GM12891 (cell line): ENCODE measurements at places on chromosomes 6 and 20.

- DNase-seq: no peak
These were observed 15.1 kb upstream of the HCK start for GRCh38 chr20:32036716-32037485.

DNA sequence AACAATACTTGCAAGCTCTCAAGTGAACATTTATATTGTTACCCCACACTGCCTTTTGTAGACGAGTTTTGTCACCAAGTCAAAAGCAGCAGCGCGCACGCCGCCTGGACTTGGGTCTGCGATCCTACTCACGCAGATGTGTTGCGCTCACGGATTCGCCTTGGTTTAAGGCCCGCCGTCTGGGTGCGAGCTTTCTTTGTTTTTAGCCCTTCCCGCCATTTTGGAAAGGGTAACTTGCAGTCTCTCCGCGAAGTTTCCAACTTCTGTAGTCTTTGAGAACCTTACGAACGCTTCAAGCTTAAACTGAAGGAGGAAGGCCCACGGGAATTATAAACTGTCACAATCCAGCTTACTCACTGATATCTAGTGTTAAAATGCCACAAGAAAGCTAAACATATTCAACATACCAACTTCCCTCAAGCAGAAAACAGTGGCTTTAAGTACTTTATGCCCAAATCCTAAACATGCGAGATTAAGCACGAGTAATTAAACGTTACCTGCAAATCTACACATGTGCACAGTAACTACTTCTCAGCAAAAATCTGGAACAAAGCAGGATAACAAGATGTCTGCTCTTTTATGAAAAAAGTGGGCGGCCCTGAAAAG lies 80.4 kb upstream of the BTN3A2 start:
- no peak for DNase-seq

DNA sequence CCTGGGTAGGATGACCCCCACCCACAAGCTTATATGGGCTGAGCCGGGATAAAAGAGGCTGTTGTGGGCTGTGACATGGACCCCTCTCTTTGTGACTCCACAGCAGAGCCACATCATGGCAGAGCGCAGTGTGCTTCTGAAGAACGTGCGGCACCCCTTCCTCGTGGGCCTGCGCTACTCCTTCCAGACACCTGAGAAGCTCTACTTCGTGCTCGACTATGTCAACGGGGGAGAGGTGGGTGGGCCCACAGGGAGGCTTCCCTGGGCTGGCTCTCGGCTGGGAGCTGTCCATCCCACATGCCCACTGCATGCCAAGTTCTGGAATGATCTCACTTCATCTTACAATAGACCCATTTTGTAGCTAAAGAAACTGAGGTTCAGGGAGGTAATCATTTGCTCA lies 10.5 kb downstream of the SGK2 start:
- DNase-seq: no peak

DNA sequence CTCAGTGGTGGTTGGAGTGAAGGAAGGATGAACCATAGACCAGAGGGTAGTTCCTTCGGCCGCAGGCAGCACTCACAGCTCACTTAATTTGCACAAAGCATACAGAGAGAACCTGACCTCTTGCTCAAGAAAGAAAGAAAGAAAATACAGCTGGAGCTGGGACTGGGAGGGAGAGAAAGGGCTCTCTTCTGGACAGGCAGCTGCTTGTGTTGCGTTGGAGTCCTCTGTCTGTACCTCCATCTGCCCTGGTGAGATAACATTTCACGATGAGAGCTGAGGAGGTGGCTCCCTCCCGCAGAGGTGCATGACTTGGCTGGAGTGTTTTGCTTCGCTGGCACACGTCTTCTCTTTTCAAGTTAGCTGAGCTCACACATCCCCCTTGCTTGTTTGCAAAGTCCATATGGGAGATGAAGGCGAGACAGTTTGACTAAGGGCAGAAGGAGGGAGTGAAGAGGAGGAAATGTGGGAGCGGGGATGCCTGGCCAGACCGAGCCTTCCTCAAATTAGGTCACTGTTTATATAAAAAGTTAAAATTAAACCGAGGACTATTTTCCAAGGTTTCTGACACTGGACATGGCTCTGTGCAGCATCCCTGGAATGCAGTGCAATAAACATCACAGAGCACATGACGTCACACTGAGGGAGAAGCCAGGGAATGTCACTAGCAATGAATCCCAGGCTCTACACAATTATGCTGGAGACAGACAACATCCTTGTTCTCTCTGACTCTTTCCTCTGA lies 359.4 kb downstream of the CD83 start:
- DNase-seq: no peak

DNA sequence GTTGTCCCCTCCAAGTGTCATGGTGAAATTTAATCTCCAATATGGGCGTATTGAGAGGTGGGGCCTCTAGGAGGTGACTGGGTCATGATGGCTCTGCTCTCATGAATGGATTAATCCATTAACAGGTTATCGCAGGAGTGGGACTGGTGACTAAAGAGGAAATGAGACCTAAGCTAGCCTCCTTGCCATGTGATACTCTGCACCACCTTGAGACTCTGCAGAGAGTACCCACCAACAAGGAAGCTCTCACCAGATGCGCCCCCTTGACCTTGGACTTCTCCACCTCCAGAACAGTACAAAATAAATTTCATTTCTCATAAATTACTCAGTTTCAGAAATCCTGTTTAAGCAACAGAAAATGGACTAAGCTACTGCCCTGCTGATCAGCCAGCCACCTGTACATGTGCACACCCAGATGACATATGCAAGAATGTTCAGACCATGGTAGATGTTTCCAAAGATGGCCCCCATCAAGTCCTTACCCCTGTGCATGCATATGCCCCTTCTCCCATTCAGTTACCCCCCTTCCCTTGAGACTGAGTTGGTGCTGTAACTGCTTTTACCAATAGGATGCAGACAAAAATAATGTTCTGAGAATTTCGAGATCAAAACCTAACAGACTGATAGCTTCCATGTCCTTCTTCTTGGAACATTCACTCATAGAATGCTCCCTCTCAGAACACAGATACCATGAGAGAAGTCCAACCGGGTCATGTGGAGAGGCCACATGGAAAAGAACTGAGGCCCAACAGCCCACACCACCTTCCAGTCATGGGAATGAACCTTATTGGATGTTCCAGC lies 28.4 kb downstream of the MAP3K5 start:
- DNase-seq: no peak

GRCh38 chr20:63574156-63574828 lies at the start of gene HELZ2:
Gene HELZ2 (minus strand): TSS chr20:63574239. CDS start chr20:63572385, 1,854 bp downstream.
- peak; percentile 84 for DNase-seq

DNA sequence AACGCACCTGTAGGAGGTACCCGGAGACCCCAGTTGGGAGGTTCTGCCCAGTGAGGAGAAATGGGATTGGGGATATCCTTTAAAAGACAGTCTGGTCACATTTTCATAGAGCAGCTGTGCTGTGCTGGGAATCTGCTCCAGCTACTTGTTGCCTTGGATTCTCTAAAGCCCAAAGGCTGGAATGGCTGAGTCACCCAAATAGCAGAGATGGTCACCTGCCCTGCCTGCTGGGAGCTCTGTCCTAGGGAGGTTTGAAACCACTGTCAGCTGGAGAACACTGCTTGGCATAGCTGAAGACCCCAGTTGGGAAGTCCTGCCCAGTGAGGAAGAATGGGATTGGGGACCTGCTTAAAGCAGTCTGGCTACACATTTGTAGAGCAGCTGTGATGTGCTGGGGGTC lies 34.8 kb upstream of the TFB1M start:
- no peak for DNase-seq

DNA sequence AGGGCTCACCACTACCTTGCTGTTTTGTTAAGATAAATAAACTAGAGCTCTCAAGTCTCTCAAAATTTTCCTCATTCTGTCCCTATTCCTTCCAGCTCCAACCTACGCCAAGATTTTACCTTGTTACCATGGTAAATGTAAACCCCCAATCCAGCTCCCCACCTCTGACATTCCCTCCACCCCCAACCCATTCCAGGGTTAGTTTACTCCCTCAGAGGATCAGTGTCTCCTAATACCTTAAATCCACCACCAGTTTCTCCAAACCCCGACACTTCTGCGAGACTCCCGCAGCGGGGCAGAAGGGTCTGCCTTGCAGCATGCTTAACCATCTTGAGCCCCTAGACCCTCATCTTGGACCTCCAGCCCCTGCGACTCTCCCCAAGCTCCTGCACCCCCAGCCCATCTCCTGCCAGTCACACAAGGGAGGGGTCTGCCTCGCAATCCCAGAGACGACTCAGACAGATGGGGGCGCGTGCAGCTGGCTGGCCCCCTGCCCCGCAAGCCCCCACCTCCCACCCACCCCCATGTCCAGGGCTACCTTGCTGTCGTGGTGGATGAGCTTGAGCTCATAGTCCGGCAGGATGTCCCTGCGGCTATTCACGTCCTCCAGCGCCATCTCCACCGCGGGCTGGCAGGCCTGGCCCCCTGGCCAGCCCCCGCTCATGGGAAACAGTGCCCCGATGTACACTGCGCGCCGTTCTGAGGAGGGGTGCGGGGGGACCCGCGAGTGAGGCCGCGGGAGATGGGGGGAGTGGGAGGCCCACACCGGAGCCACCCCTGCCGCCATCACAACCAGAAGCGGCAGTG lies 5.8 kb downstream of the GABBR1 start:
- no peak for DNase-seq

GRCh38 chr6:52576392-52577021 lies 353 bp downstream of the TRAM2 start:
- DNase-seq: peak; percentile 70

DNA sequence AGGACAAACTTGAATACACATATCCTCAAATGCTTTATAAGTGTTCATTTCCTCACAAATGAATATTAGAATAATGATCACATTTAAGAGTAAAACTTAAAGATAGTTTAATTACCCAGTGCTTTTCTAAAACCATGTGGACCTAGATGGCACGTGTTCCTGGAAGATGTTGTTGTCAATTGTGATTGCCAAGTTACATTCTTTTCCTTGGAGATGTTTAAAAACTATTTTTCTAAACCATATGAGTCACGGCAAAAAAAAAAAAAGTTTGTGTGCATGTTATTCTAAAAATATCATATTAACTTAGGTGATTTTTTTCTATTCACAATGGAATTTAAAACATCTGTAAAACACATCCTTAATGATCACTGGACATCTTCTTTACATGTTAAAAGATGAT lies 51.1 kb downstream of the RCAN2 start:
- DNase-seq: no peak

- DNase-seq: no peak
These were observed 71.9 kb downstream of the PHACTR3 start for GRCh38 chr20:59676126-59676850.

DNA sequence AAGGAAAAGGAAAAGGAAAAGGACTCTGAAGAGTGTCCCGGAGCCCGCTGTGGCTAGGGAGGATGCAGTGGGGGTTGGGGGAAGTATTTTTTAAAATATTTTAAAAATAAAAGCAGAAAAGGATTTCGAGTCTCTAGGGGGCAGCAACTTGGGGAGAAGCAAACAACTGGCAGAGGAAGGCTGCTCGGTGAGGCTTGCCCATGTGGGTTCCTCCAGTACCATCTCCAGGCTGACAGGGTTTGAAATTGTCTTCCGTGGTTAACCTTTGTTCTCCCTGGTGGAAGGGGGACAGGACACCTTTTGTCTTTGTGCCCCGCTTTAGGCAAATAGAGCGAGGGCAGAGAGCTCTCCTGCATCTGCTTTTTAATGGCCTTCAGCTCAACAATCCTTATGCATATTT lies 60.4 kb upstream of the SNX9 start:
- DNase-seq: no peak

GRCh38 chr6:70633870-70634269 lies 33.8 kb upstream of the SMAP1 start:
- no peak for DNase-seq

GRCh38 chr6:22025468-22026163 lies 271.2 kb downstream of the PRL start:
- peak; percentile 22 for DNase-seq

DNA sequence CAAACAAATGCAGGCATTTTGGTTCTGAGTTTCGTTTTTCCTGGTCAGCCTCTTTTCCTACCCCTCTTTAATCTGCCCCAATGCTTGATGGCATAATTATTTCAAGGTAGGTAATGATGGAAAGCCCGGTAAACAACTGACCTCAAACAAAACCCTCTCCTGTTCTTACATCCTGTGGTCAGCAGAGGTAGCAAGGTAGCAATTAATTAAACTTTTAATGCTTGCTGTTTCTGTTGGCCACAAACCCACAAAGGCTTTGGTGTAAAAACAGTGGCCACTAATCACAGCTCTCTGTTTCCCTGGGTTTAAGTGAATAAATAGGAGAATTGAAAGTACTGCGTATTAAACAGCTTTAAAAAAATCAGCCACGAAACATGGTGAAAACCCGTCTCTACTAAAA lies 261.5 kb upstream of the SOX4 start:
- no peak for DNase-seq

DNA sequence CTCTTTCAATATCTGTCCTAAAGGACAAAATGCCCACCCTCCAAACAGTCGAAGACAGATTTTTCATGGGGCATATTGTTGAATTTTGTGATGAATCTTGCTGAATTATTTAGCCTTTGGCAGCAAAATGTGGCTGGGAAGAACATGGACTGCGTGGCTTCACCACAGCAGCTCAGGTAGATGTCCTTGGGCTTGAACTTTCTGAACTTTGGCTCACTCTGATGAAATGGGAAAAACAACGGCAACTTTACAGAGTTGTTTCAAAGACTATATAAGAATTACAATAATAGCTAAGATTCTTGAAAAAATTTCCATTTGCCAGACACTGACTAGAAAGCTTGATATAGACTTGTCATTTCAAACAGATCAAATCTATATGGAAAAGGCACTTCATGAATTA lies 52.8 kb upstream of the IL20RA start:
- no peak for DNase-seq

GRCh38 chr20:63425846-63426485 lies 46.5 kb downstream of the KCNQ2 start:
- DNase-seq: no peak

- no peak for DNase-seq
These were observed 2.8 kb downstream of the SNAI1 start for GRCh38 chr20:49985617-49986016.
